ENCODE measurements at places on chromosomes 2 and 18. TPM values are rescaled to one million over a fixed set of nuclear protein-coding genes. Genes with fewer than 3 reads are reported as not detected.

Gene TEKT4
- not detected for total RNA-seq

Gene RGPD3
- 0.20 TPM for total RNA-seq

Gene CCDC74A
- total RNA-seq, result 14.6 TPM

Gene INHBB
- 25.0 TPM for total RNA-seq

Gene SIX2
- 0.72 TPM for total RNA-seq

Gene CNGA3
- not detected for total RNA-seq

Gene COL4A3
- total RNA-seq, result 0.28 TPM

Gene CXCR1
- not detected for total RNA-seq

Gene CPO
- not detected for total RNA-seq

Gene ABHD3
- 16.2 TPM for total RNA-seq

Gene CRYBA2
- not detected for total RNA-seq

Gene PLGLB1
- not detected for total RNA-seq

Gene MROH2A
- not detected for total RNA-seq

Gene BIRC6
- total RNA-seq, result 36.8 TPM

Gene PPP1R1C
- total RNA-seq, result 0.90 TPM

Gene CLEC4F
- not detected for total RNA-seq

Gene SLC19A3
- total RNA-seq, result 2.9 TPM

Gene ANXA4
- 336 TPM for total RNA-seq

Gene SERPINB10
- total RNA-seq, result not detected

Gene SERPINB7
- 2.3 TPM for total RNA-seq

All from A549 treated with ZK216348 at 1 μM for 4 hours (cell line).